ENCODE measurements at places on chromosomes 16 and 17. TPM values are rescaled to one million over a fixed set of nuclear protein-coding genes. Genes with fewer than 3 reads are reported as not detected.

GRCh38 chr17:4944163-4944553 lies 4.1 kb downstream of the RNF167 start:
- no peak for DNase-seq

- no peak for DNase-seq
Observed at GRCh38 chr16:56348168-56349085, 76.9 kb downstream of the AMFR start.

DNA sequence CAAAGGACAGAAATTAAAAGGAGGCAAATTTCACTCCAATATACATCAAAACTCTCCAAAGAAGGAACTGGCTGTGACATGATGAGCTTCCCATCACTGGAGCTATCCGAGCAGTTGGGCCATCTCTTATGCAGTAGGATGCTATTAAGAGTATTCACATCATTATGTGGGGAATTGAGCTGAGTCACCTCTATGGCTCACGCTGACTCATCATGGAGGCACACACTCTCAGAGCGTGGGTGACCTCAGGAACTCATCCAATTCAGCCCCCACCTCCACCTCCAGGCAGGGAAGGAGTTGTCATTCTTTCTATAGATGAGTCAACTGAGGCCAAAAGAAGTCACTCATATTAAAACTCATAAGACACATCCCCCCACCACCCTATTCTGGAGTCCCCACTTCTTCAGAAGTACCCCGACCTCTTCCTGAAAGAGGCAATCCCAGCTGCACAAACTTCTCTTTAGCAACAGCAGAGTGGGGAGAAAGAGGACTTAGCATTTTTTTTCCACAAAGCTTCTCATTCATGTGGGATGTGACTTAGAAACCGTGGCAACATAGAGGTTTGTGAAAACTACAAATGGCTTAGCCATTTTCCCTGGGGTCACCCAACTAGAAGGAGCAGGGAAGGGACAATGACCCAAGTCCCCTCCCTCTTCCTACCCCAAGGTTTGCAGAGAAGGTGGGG lies 32.5 kb downstream of the ABCC12 start:
- no peak for DNase-seq

GCGR gene
- polyA plus RNA-seq = 1.3 TPM

DNA sequence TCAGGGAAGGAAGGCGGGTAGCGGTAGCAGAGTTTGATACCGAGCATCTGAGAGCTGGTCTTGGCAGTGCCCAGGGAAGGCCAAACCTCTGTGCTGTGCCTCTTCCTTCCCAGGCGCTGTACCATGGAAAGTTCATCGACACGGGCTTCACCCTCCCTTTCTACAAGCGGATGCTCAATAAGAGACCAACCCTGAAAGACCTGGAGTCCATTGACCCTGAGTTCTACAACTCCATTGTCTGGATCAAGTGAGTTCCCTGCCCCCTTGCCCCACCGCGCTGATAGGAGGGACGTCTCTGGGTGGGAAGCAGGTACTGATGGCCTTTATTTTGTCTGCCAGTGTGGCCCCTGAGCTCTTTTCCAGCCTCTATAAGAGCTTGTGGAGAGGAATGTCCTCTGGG lies 15.4 kb upstream of the CLEC18A start:
- DNase-seq = no peak

NUPR1 gene
- polyA plus RNA-seq = 14.8 TPM

GRCh38 chr17:56774650-56775049 lies 59.1 kb downstream of the C17orf67 start:
- no peak for DNase-seq

- DNase-seq = peak; percentile 66
Observed at GRCh38 chr17:55286681-55287589, 22.2 kb downstream of the HLF start.
